ENCODE measurements at places on chromosomes 2 and 18. TPM values are rescaled to one million over a fixed set of nuclear protein-coding genes. Genes with fewer than 3 reads are reported as not detected.

Gene GPR39
- polyA plus RNA-seq: 3.9 TPM

Gene SAG
- polyA plus RNA-seq: 0.08 TPM

Gene ANKRD30B
- not detected for polyA plus RNA-seq

Gene LAPTM4A
- 509 TPM for polyA plus RNA-seq

DNA sequence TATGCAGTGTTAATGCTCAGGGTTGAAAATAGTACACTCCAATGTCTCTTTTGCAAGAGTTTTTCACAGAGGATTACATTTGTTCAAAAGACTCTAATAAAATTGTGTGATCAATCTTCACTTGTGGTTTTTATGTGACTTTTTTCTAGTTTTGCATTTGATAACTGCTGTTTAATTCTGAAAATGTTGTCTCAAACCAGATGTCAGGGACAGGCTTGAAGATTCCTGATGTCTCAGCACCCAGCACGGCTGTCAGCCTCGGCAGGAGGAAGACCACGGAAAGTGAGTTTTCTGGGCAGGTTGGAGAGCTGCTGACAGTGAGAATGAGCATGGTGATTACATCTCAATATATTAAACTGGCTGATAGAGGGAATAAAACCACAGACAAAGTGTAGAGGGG lies 9.1 kb downstream of the SOX11 start:
- no peak for DNase-seq

Gene AMER3
- polyA plus RNA-seq: 0.15 TPM

Gene SFXN5
- polyA plus RNA-seq: 16.0 TPM

GRCh38 chr2:150484006-150484405 lies 3.5 kb downstream of the RND3 start:
- no peak for DNase-seq

- no peak for DNase-seq
Observed at GRCh38 chr2:174666845-174667244, 69.2 kb upstream of the WIPF1 start.

Gene SLC23A3
- polyA plus RNA-seq: 3.3 TPM

- DNase-seq: peak; percentile 53
Observed at GRCh38 chr2:212940816-212941215, 210.6 kb downstream of the IKZF2 start.

GRCh38 chr2:119680457-119681202 lies 1.6 kb downstream of the TMEM177 start:
- DNase-seq: no peak

GRCh38 chr2:234331966-234332365 lies 164.9 kb downstream of the ARL4C start:
- no peak for DNase-seq

DNA sequence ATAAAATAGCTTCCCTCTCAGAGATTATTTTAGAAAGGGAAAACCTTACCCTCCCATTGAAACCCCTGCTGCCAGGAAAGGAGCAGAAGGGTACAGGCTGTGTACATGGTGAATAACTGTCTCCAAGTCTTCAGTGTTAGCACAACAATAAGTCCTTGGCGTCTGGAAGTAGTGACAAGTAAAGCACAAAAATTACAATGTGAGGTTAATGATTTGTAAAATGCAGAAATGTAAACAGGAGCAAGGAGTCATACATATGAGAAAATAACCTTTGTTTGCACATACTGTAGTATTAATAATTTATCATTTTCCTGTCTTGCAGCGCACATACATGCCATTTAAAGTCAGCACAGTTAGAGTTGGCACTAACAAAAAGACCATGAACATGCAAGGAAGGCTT lies 40.5 kb downstream of the ABHD3 start:
- DNase-seq: no peak

Gene DSC2
- polyA plus RNA-seq: 14.9 TPM

Data from left lung (tissue), 14 donors.